ENCODE measurements at places on chromosomes 2 and 18. TPM values are rescaled to one million over a fixed set of nuclear protein-coding genes. Genes with fewer than 3 reads are reported as not detected.

The KLHL14 gene
- total RNA-seq, result 1.9 TPM

The GPR45 gene
- 0.23 TPM for total RNA-seq

The AQP4 gene
- total RNA-seq, result 3.8 TPM

The INHBB gene
- total RNA-seq, result 0.16 TPM

The UGT1A6 gene
- not detected for total RNA-seq

The FAP gene
- not detected for total RNA-seq

The LRP1B gene
- total RNA-seq, result 0.89 TPM

The SERPINB13 gene
- not detected for total RNA-seq

The BOLL gene
- 0.04 TPM for total RNA-seq

The SLC4A1AP gene
- 24.3 TPM for total RNA-seq

The UBR3 gene
- total RNA-seq, result 28.0 TPM

The IL1R2 gene
- total RNA-seq, result not detected

The CYP27A1 gene
- 4.2 TPM for total RNA-seq

The CD28 gene
- not detected for total RNA-seq

The DSC1 gene
- total RNA-seq, result not detected

The KIAA2012 gene
- total RNA-seq, result 0.03 TPM

The UGT1A10 gene
- total RNA-seq, result 0.23 TPM

The UNC50 gene
- 38.7 TPM for total RNA-seq

The MARCO gene
- not detected for total RNA-seq

The G6PC2 gene
- total RNA-seq, result not detected

The ATP6V1B1 gene
- total RNA-seq, result not detected

The LOXHD1 gene
- 0.17 TPM for total RNA-seq

The ZSWIM2 gene
- total RNA-seq, result not detected

The CYRIA gene
- 3.9 TPM for total RNA-seq

The TCF7L1 gene
- 42.4 TPM for total RNA-seq

The OR6B2 gene
- not detected for total RNA-seq

The IL36A gene
- total RNA-seq, result not detected

The SETBP1 gene
- 3.7 TPM for total RNA-seq

The RESP18 gene
- not detected for total RNA-seq

The CRYGC gene
- not detected for total RNA-seq

The MROH2A gene
- total RNA-seq, result not detected

The IL1A gene
- total RNA-seq, result 0.73 TPM

The HMSD gene
- total RNA-seq, result 0.54 TPM

The FAM161A gene
- total RNA-seq, result 16.2 TPM

The SPP2 gene
- not detected for total RNA-seq

The DSEL gene
- 20.8 TPM for total RNA-seq

The KCNIP3 gene
- 2.6 TPM for total RNA-seq

The HOXD13 gene
- total RNA-seq, result not detected

The NEU2 gene
- total RNA-seq, result not detected

The NYAP2 gene
- total RNA-seq, result not detected

The ABI2 gene
- 94.3 TPM for total RNA-seq

The EFHD1 gene
- total RNA-seq, result 3.4 TPM

The NRP2 gene
- total RNA-seq, result 22.0 TPM

The ELOA2 gene
- not detected for total RNA-seq

The WNT10A gene
- not detected for total RNA-seq

The ASB18 gene
- total RNA-seq, result not detected

The ZBTB14 gene
- total RNA-seq, result 14.0 TPM

All from GM23338 (cell line).